Thoracic aorta (tissue), 2 donors: ENCODE measurements at places on chromosomes 7 and 10.

GRCh38 chr7:44845451-44845850 is 2.4 kb downstream of the H2AZ2 start:
- no peak for DNase-seq

DNA sequence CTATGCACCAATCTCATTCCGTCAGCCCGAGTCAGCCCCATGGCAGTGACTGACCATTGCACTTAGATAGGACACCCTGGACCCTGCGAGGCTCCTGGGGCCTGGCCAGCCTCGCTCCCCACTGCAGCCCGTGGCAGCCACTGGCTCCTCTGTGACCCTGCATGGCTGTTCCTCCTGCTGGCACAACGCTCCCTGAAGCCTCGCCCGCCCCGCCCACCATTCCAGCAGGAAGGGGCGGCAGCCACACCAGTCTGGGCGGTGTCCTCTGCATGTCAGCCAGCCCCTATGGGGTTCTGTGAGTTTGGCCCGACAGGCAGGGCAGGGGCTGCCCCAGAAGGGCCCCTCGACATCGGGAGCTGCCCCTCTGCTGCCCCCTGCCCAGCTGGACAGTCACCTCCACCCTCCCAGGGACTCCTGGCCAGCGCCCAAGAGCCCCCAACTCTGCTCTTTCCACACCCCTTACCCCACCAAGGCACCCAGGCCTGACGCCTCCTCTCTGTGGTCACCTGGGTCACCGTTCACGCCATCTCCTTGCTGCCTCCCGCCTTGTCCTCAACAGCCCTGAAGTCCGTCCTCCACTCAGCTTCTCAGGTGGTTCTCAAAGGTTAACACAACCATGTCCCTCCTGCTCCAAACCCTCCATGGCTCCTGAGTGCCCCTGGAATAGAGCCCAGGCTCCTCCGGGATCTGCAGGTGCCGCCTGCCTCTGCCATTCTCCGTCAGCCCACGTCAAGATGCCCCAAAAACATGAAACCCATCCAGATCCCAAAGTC is 103.5 kb downstream of the MICALL2 start:
- no peak for DNase-seq

GRCh38 chr7:47833211-47833610 is 115.1 kb downstream of the PKD1L1 start:
- no peak for DNase-seq

GRCh38 chr7:133633055-133633454 is 380.2 kb downstream of the EXOC4 start:
- no peak for DNase-seq

DNA sequence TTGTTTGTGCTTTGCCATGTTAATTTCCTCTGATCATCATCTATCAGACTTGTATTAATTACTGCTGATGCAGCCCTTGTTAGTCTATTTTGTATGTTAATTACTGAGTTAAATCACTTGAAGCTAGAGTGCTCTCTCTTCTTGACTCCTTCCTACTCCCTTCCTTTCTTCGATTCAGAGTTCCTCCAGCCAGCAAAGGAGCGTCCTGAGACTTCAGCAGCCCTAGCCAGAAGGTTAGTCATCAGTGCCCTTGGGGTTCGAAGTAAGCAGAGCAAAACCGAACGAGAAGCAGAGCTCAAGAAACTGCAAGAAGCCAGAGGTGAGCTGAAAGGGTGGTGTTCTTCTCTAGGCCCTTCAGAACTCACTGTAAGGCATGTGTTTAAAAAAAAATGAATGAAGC is 32.1 kb downstream of the LOXL4 start:
- no peak for DNase-seq

GRCh38 chr7:130401578-130401977 is 21.3 kb downstream of the CPA1 start:
- DNase-seq: no peak

DNA sequence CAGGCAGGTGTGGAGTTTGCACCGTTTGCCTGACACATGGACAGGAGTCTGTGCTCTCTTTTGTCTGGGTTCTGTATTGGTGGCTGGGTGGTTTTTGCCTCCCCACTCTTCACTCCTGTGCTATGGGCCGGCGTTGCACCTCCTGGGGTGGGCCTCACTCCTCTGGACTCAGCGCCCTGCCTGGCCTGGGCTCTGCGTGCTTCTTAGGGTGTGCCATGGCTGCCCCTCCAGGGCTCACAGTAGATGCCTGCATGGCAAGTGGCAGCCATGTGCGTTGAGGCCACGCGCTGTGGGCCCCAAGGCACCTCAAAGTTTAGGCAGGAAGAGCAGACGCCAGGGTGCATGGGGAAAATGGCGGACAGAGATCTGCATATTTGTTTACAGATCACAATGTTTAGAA is 319.8 kb downstream of the ADARB2 start:
- no peak for DNase-seq

DNA sequence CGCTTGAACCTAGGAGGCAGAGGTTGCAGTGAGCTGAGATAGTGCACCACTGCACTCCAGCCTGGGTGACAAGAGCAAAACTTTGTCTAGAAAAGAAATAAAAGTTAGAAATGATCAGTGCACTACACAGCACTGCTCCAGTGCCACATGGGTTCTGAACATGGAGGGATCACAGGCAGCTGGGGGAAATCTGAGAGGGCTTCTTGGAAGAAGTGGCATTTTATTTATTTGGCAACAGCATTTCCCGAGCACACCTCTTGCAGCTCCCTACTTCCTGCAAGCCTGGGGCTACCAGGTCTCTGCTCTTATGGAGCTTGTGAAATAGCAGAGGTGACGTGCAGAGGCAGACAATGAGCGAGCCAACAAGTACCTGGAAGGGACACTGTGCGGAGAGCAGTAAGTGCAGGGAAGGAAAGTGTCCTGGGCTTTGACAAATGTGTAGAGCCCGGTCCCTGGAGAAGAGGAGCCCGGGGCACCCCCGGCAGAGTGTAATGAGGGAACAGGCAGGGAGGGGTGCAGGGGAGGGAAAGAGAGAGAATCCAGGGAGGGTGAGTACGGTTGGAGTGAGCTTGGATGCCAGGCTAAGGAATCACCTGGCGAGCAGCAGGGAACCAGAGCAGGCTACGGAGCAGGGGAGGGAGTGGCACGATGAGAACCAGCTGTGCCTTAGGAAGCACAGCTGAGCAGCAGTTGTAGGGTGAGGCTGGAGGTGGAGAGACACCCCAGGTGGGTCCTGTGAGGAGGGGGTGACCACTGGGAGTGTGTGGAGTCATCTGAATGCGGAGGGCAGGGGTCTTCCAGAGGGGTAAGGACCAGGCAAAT is 104.6 kb upstream of the CTBP2 start:
- DNase-seq: no peak

DNA sequence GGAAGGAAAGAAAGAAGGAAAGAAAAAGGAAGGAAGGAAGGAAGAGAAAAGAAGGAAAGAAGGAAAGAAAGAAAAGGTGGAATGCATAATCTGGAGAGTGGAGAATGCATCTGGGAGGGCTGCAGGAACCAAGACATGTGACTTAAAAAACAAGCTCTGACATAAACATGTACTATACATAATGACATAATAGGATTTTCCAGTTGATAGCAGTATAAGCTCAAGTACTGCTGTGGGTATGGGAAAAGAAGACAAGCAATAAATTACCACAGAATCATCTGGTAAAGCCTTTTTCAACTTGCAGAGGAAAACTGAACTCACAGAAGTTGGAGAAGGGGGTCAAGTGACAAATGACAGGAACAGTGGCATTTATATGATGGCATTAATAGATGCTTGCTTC is 345.9 kb downstream of the PLXDC2 start:
- no peak for DNase-seq

GRCh38 chr7:107715531-107715930 is 28.4 kb upstream of the CBLL1 start:
- DNase-seq: no peak

DNA sequence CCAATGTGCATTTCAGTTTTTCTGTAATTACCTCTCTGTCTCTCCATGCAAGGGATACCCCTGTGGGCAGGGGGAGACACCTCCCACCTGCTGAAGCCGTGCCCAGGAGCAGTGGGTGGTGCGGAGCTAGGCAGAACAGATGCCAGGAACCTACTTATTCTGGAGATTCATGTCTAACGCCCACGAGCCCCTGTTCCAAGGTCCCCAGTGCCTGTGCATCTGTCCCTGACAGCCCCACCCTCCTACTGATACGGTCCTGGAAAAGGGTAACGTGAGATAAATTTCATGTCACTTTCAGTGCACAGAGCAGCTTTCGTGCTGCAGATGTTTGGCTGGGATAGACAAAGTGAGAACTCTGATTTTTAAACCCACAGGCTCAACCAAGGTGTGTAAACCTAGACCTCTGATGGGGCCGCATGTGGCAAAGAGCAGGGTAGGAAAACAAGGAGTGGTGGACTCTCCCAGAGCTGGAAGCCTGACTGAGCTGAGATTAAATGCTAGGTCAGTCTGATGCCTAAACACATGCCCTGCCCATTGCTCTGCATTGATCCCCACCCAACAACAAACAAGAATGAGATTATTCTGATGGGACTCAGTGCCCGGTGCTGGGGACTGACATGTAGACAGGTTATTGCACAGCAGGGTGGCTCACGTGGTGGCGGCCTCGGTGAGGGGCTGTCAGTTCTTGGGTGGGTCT is 123.6 kb upstream of the GDF10 start:
- DNase-seq: no peak

DNA sequence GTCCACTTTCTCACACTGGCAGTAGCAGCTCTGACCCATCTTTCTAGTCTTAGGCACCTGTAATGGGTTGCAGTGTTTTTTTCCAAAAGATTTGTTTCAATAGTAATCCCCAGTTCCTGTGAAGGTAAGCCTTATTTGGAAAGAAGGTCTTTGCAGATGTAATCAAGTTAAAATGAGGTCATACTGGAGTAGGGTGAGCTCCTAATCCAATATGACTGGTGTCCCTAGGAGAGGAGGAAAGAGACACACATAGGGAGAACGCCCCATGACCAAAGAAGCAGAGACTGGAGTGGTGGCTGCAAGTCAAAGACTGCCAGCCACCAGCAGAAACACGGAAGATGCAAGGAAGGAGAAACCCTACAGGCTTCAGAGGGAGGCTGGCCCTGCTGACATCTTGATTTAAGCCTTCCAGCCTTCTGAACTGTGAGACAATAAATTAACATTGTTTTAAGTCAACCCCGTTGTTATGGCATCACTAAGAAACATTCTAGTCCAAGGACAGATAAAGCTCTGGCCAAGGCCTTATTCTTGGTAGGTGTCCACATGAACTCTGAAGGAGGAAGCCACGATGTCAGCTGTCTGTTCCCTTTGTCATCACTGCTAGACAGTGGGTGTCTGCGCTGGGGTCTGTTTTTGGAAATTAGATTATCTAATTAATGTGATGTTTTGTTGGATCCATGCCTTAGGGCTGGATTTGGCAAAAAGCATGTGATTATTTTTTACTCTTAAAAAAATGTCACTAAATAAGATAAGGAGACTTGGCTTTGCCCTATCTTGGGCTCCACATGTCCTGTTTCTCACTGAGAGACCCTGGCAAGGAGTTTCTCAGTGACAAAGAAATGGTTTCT is 214.9 kb downstream of the KCNMA1 start:
- DNase-seq: no peak

GRCh38 chr10:48287417-48288391 is 13.2 kb upstream of the FRMPD2 start:
- DNase-seq: no peak

- no peak for DNase-seq
Observed at GRCh38 chr10:121305066-121305465, 293.2 kb downstream of the FGFR2 start.

DNA sequence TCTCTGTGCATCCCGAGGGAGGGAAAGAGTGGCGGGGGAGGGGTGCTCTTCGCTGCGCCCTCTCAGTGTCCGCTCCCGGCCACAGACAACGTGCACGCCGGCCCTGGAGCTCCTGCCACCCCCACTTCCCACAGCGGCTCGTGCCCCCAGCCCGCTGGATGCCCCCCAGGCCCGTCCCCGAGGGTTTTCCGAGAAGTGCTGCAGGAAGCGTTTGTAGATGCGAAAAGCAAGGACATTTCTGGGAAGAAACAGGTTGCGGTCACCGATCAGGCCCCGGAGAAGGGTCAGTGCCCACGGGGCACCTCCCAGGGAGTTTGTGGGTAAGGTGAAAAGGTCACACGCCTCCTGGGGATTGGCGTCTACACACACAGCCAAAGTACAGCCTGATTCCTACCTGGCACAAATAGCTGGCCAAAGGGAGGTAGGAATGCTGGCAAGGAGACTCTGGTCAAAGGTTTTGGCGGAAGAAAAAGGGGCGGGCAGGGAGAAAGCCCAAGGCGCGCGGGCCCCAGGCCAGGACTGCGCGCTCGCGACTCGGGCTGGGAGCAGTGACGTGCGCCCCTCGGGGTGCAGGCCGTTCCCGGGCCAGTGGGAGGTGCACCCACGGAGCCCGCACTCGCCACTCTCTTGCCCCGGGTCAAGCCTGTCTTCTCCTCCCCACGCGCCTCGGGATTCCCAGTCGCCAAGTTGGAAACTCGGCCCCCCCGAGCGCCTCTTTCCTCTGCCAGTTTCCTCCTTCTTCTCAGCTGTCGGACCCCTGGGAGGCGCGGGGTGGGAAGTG is 1.5 kb upstream of the NRP1 start:
- no peak for DNase-seq

DNA sequence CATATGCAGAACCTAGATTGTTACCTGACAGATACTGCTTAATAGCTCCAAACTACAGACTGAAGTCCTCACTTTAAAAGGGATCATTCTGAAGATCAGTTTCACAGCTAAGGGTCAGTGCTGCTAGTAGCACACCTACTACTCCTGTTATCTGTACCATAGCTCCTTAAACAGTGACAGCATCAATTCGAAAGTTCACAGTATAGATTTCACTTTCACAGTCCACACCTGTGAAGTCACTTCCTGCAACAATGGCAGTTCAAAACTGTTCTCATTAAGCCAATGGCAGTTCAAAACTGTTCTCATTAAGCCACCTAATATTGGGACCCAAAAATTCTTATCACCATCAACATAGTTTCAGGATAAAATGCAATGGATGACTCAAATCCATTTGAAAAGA is 10.7 kb upstream of the FHIP2A start:
- no peak for DNase-seq

- no peak for DNase-seq
Observed at GRCh38 chr7:47150497-47151260, 431.2 kb downstream of the TNS3 start.

DNA sequence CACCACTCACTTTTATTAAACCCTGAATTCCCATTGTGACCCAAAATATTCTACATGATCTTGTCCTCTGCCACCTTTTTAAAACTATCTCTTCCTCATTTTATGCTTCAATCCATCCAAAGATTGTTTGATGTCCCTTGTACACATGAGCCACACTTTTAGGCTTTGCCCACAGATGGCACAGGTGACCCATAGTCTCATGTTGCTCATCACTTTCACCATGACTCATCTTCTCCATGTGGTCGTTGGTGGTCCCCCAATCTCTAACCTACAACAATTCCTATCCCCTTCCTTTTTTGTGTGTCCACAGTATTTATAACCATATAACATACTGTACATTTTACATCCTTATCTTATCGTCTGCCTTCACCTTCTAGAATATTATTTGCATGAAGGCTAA is 271.5 kb upstream of the ZWINT start:
- no peak for DNase-seq

DNA sequence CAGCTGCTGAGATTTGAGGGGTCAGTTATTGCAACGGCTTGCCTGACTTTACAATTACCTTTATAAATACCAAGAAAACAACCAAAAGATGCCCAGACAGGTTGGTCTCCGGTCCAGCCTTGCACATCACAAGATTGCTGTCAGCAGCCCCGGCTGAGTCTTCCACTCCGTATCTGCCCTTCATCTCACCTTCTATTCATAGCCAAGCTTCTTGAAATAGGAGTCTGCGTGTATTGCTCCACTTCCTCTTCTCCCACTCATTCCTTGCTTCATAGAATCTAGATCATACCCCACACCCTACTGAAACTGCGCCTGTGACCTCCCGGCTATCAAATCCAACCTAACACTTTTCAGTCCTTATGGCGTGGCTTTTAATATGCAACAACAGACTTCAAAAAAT is 31.1 kb upstream of the USP6NL start:
- no peak for DNase-seq
